Activated CD8-positive, alpha-beta T cell treated with anti-CD3 and anti-CD28 coated beads for 36 hours (primary cell): ENCODE measurements at places on chromosomes 16 and 17. TPM values are rescaled to one million over a fixed set of nuclear protein-coding genes. Genes with fewer than 3 reads are reported as not detected.

- DNase-seq, result no peak
- H3K36me3 ChIP-seq, result no peaks in the 10 kb centered on the region
- H3K4me3 ChIP-seq, result no peak overlapping the region
- H3K4me1 ChIP-seq, result no peaks in the 10 kb centered on the region
Observed at GRCh38 chr16:54878301-54878700, 52.4 kb upstream of the IRX5 start.

GRCh38 chr16:49332589-49333258 lies 40.9 kb upstream of the C16orf78 start:
- no peaks in the 10 kb centered on the region for H3K4me1 ChIP-seq
- no peaks in the 10 kb centered on the region for H3K36me3 ChIP-seq
- no peak overlapping the region for H3K4me3 ChIP-seq

DNA sequence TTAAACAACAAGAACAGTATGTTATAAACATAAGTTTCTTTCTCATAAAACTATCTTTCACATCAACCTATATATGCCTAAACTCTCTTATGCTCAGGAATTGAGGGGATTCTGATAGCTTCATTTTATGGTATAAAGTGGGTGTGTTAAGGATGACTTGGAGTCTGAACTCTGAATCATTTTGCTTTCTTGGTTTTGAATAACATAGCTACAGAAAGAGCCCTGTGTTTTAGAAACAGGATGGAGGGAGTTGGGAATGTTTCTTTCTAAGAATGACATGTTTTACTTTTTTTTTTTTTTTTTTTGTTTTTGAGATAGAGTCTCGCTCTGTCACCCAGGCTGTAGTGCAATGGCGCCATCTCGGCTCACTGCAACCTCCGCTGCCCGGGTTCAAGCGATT lies 50.1 kb downstream of the RHOT1 start:
- H3K27me3 ChIP-seq, result no peaks in the 10 kb centered on the region
- H3K27ac ChIP-seq, result no peak overlapping the region
- peaks cover 16% of the 10 kb centered on the region for H3K36me3 ChIP-seq
- peaks cover 2% of the 10 kb centered on the region for H3K4me1 ChIP-seq

DNA sequence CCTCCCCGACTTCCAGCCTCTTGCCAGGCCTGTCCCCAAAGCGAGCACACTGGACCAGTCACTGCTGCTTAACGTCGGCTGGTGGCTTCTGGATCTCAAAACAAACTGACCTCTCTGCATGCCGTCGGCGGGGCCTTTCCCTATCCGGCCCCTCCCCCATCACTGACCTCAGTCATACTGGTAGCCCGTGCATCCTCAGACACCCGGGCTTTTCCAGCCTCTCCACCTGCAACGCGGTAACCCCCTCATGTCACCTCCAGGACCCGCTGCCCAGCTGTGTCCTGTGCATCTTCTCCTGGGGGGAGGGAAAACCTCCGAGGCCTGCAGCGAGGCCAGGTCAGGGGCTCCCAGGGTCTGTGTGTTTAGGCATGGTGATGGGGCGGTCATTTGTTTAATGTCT lies 138.6 kb upstream of the CHMP6 start:
- no peak for DNase-seq
- peaks cover 61% of the 10 kb centered on the region for H3K4me1 ChIP-seq
- H3K27me3 ChIP-seq, result no peaks in the 10 kb centered on the region
- H3K36me3 ChIP-seq, result peaks cover 45% of the 10 kb centered on the region
- H3K4me3 ChIP-seq, result no peak overlapping the region

- no peaks in the 10 kb centered on the region for H3K4me1 ChIP-seq
- H3K36me3 ChIP-seq, result peaks cover 53% of the 10 kb centered on the region
- no peaks in the 10 kb centered on the region for H3K27me3 ChIP-seq
- H3K4me3 ChIP-seq, result no peak overlapping the region
- no peak for DNase-seq
Observed at GRCh38 chr16:24800586-24800985, 45.2 kb upstream of the SLC5A11 start.

DNA sequence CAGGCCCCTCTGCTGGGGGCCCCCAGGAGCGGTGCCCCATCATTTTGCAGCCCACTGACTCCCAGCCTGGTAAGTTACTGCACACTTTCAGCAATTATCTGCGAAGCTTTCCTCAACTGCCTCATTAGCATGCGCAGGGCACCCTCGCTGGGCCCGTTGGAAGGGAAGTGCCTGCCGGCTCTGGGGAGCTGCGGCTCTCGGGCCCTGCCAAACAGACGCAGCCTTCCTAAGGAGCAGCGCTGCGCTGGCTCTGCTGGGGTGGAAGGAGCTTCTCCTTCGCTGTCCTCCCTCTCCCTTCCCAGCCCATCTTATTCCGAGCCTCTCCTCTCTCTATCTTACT lies 71.0 kb downstream of the RBBP6 start:
- H3K4me3 ChIP-seq, result peak overlapping the region; percentile 31
- DNase-seq, result peak; percentile 14
- H3K36me3 ChIP-seq, result no peaks in the 10 kb centered on the region
- peaks cover 5% of the 10 kb centered on the region for H3K4me1 ChIP-seq
- H3K27me3 ChIP-seq, result peaks cover 50% of the 10 kb centered on the region

DNA sequence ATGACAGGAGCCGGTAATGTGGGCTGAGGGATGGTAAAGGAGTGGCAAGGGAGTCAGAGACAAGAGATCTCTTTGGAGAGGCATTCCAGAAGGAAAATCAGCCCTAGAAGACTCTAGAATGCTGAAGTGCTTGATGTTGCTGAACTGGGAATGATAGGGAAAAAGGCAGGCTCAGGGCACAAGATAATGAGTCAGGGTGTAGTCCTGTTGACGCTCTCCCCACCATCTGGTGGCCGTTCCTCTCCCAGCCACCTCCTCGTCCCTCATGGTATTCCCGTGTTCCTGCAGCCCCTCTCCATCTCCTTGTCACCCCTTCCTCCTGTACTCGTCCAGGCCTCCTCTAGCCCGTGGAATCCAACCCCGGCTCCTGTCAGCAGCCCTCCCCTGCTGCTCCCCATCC lies 11.1 kb upstream of the ALDOA start:
- no peak for DNase-seq
- H3K36me3 ChIP-seq, result no peaks in the 10 kb centered on the region
- H3K4me1 ChIP-seq, result peaks cover 16% of the 10 kb centered on the region
- H3K4me3 ChIP-seq, result peak overlapping the region; percentile 39

- H3K36me3 ChIP-seq, result no peaks in the 10 kb centered on the region
- no peaks in the 10 kb centered on the region for H3K27me3 ChIP-seq
- no peak overlapping the region for H3K27ac ChIP-seq
- H3K4me1 ChIP-seq, result peaks cover 17% of the 10 kb centered on the region
Observed at GRCh38 chr17:63039899-63040602, 74.0 kb downstream of the TANC2 start.

DNA sequence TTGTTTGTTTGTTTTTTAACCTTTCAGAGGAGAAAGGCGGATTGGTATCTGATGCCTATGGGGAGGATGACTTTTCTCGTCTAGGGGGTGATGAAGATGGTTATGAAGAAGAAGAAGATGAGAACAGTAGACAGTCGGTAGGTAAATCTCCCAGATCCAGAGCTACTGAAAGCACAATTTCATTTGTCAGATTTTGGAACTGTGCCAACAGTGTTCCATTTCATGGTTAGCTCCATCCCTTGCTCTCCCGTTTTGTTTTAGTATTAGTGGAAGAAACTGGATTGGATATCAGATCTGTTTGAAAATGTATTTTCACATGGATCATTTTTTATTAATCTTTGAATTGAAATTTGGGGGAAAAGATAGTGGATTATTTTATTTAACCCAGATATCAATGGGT lies 1.4 kb downstream of the SAP30BP start:
- peaks cover 27% of the 10 kb centered on the region for H3K36me3 ChIP-seq
- H3K4me1 ChIP-seq, result peaks cover 37% of the 10 kb centered on the region
- no peaks in the 10 kb centered on the region for H3K27me3 ChIP-seq

The TMED6 gene
- total RNA-seq, result 2.2 TPM

The MYH8 gene
- not detected for total RNA-seq
